ENCODE measurements at places on chromosomes 4 and X. TPM values are rescaled to one million over a fixed set of nuclear protein-coding genes. Genes with fewer than 3 reads are reported as not detected.

DNA sequence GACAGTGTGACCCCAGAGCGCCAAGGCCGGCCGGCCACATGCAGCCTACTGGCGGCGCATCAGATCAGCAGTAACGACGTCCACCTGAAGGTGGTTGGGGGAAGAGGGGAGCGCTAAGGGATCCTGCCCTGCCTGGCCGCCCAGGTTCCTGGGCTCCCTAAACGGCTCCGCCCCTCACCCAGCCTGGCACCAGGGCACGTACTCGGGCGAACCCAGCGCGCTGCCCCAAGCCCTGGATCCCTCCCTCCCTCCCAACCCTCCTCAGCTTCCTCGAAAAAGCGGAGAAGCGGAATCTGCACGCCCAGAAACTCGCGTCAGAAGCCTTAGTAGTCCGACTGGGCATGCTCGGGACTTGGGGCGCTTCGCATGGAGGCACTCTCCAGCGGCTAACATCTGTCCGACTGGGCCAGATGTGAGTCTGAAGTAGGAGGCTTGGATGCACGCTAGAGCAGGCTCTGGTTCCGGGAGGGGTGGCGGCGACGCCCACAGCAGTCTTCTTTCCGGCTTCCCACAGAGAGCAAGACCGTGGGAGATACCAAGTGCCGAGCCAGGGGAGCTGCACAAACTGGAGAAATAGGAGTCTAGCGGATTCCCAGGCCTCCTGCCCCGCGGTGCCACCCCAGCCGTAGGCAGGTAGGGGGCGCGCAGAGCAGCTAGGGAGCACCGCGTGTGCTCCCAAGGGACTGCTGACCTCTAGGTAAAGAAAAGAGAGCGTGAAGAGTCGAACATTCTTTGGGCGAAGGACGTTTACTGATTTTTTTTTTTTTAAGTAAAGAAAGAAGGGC is 114.3 kb upstream of the TEX13C start:
- no peaks in the 10 kb centered on the region for H3K36me3 ChIP-seq
- H3K27ac ChIP-seq, result peak overlapping the region; percentile 72
- H3K4me3 ChIP-seq, result peak overlapping the region; percentile 36
- peak; percentile 39 for DNase-seq

- no peaks in the 10 kb centered on the region for H3K27me3 ChIP-seq
- no peak overlapping the region for H3K27ac ChIP-seq
- no peak overlapping the region for H3K4me3 ChIP-seq
- H3K36me3 ChIP-seq, result no peaks in the 10 kb centered on the region
- H3K4me1 ChIP-seq, result no peaks in the 10 kb centered on the region
Measured at GRCh38 chr4:117777721-117778120, 256.6 kb upstream of the NDST3 start.

DNA sequence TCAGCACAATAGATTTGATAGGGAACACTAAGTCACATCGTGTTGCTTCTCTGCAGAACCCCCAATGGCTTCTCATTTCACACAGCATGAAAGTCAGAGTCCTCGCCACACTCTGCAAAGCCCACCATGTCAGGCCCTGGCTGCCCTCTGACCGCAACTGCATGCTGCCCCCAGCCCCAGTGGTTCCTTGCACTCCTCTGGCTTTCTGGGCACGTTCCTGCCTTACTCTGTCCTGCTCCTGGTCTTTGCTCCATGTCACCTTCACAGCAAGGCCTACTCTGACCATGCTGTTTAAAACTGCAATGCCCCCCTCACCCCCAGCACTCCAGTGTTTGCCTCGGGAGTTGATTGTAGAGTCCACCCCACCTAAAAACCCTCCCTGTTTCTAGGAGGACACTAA is 78.1 kb downstream of the EVC start:
- H3K36me3 ChIP-seq, result no peaks in the 10 kb centered on the region
- no peak for DNase-seq
- no peak overlapping the region for H3K27ac ChIP-seq
- no peaks in the 10 kb centered on the region for H3K27me3 ChIP-seq
- H3K4me3 ChIP-seq, result no peak overlapping the region
- H3K4me1 ChIP-seq, result no peaks in the 10 kb centered on the region

DNA sequence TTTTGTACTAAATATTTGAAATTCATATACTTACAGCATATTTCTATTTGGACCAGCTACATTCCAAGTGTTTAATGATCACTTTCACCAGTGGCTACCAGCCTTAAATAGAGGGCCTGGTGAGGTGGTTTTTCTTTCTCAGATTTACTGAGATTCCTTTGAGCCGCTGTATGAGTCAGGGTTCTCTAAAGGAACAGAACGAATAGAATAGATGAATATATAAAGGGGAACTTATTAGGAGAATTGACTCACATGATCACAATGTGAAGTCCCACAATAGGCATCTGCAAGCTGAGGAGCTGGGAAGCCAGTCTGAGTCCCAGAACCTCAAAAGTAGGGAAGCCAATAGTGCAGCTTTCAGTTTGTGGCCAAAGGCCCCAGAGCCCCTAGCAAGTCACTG is 146.2 kb upstream of the TLL1 start:
- H3K36me3 ChIP-seq, result no peaks in the 10 kb centered on the region
- no peak overlapping the region for H3K4me3 ChIP-seq
- H3K27ac ChIP-seq, result no peak overlapping the region
- DNase-seq, result no peak
- H3K4me1 ChIP-seq, result no peaks in the 10 kb centered on the region

The BRCC3 gene
- total RNA-seq, result 15.6 TPM

The FAM184B gene
- total RNA-seq, result not detected
